Foreskin keratinocyte (primary cell): ENCODE measurements at places on chromosomes 4 and X. TPM values are rescaled to one million over a fixed set of nuclear protein-coding genes. Genes with fewer than 3 reads are reported as not detected.

Gene SLC9B2
- total RNA-seq = 15.9 and 16.8 TPM in 2 replicates

DNA sequence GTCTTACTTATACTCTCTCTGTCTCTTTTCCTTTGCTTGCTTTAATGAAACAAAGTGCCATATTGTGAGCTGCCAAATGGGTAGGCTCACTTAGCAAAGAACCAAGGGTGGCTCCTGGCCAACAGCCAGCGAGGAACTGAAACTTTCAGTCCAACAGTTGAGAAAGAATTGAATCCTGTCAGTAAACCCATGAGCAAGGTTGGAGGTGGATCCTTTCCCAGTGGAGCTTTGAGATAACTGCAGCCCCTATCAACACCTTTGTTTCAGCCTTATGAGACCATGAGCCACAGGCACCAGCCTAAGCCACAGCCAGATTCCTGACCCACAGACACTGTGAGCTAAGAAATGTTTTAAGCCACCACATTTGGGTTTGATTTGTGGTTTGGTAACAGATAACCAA lies 362.2 kb downstream of the PDGFC start:
- DNase-seq = no peak

DNA sequence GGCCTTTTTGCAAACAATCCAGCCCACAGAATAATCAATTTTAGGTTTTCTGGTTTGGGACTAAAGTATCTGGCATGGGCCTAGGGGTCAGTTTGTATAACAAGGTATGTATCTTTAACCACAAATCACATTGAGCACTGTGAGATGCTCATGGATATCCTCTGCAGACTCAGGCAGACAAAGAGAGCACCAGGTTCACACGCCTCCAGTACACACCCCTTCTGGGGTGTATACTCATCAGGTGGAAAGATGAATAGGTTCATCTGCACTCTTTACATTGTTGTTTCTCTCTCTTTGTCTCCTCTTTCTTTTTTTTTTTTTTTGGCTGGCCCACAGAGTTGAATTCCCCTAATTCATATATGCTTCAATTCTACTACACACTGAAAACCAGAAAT lies 21.1 kb downstream of the TEC start:
- no peak for DNase-seq

Gene CCKAR
- total RNA-seq = not detected in 2 replicates

- no peak for DNase-seq
Measured at GRCh38 chrX:87621697-87622096, 104.1 kb downstream of the KLHL4 start.

DNA sequence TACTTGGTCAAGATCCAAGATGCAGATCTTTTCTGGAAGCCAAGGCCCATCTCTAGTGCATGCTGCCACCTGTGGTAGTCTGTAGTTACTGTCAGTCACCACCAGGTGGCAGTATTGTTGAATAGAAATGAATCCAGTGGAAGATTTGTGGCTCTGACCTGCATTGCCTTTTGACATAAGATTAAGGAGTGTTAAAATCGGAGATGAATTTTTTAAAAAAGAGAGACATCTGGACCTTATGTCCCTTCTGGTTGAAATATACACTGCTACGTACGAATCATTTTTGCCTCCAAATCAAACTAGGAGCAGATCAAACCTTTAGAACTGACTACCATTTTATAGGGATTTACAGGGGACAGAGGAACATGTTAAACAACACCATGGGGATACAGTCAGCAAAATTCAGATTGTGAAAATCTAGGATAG lies 46.9 kb upstream of the RHOH start:
- DNase-seq = peak; percentile 40

DNA sequence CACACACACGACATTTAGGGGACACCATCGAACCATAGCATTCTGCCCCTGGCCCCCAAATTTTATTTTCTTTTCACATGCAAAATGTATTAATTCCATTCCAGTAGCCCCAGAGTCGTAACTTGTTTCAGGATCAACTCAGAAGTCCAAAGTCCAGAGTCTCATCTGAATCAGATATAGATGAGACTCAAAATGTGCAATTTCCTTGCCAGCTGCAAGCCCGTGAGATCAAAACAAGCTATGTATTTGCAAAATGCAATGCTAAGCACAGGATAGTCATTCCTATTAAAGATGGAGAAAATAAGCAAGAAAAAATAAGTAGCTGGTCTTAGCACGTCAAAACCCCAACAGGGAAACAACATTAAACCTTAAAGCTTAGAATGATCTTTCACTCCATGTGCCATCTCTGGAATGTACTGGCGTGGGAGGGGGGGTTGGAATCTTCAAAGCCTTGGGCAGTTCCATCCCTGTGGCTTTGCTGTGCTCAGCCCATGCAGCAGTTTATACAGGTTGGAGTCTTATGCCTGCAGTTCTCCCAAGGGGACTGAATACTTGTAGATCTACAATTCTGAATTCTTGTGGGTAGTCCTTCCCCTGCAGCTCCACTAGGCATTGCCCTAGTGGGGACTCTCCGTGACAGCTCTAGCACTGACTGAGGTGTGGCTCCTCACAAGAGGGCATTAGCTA lies 47.7 kb upstream of the SYTL5 start:
- DNase-seq = peak; percentile 7

DNA sequence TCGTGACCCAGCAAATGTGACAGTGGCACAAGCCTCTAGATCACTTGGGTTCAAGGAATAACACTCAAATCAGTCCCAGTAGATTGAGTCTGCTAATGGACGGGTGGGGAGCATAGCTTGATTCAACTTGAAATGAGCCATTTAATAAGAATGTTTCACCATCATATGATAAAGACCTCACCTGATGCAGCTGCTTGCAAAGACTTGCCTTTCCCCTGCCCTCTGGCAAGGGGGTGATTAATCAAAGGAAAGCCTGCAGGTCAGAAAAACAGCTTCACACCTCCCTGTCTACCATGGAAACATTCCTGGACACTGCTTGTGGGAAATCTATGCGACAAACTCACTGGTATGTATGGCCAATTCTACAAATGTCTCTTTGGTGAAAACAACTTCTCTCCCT lies 54.5 kb downstream of the CD99L2 start:
- DNase-seq = peak; percentile 89

DNA sequence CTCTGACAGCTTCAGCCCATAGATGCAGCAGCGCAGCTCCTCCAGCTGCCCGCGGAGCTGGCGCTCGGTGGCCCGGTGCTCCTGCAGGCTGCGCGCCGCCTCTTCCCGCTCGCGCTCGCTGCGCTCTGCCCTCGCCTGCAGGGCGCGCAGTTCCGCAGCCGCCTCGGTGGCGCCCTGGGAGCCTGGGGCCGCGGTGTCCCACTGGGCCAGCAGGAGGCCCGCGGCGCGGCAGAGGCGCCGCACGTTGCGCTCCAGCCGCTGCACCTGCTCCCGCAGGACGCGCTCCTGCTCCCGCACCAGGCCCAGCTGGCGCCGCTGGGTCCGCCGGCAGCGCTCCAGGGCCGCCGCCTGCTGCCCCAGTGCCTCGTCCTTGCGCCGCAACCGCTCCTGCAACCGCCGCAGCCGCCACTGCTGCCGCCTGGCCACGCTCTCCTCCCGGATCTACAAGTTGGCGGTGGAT lies 10.1 kb downstream of the C4orf50 start:
- DNase-seq = no peak

GRCh38 chr4:186190581-186191199 lies 677 bp upstream of the CYP4V2 start:
- DNase-seq = peak; percentile 34

- DNase-seq = no peak
Measured at GRCh38 chr4:5079581-5079980, 28.3 kb downstream of the STK32B start.

DNA sequence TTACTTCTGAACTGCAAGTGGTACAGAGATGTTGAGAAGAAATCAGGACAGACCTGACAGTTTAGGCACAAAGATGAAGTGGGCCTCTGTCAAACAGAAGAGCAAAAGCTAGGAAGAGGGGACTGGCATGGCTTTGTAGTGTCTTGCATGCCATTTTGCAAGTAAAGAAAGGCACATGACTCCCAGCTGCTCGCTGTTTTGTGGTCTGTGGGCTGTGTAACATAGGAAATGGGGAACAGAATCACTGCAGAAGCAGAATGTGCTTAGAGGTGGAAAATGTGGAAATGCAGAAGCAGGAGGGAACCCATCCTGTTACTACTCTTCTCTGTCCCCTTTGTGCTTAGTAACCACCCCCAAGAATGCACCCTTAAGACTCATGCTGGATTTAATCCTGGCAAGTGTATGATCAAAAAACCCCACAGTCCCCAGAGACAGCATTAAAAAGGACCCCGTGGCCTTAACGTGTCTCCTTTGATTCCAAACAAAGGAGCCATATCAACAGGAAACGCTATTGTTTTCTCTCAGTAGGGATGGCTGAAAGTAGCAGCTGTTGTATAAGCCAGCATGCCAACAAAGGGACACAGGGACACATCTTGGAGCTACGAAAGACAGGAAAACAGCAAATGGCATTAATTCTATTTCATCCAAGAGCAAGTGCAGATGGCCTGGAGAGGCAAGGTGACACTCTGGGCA lies 177.6 kb upstream of the GLRA2 start:
- DNase-seq = no peak

GRCh38 chrX:19902110-19902509 lies 14.7 kb upstream of the SH3KBP1 start:
- DNase-seq = no peak

- no peak for DNase-seq
Measured at GRCh38 chr4:126265888-126266287, 951.1 kb downstream of the FAT4 start.

DNA sequence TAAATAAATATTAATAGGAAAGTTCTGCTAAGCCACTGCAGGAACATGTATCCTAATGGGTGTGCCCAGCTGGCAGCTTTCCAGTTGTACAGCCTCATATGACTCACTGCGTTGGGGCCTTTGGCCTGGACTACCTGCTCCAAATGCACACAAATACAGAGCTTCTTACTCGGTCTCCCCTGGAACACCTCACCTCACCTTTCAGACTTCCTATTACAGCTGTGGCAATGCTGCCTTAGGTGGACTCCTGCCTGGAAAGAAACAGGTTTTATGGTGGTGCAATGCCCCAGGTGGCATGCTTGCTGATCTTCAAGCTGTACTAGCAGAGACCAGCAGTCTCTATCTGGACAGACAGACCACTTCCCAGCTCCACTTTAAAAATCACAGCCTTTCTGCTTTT lies 85.7 kb upstream of the EXOC1L start:
- peak; percentile 80 for DNase-seq

Gene AKAP17A
- 22.5 and 23.5 TPM in 2 replicates for total RNA-seq

Gene SPANXB1
- not detected in 2 replicates for total RNA-seq

DNA sequence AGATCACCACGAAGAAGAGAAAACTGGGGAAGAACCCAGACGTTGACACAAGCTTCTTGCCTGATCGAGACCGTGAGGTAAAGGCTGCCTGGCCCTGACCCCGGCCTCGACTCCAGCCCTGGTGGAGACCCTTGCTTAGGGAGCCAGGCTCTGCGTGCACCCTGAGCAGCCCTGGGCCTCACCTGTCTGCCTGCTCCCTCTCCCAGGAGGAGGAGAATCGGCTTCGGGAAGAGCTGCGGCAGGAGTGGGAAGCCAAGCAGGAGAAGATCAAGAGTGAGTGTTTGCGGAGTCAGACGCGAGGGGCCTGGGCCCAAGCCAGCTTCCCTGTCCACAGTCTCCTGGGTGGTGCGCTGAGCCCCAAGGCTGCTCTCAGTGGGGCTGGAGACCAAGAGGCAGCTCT lies 4.5 kb downstream of the FAM50A start:
- DNase-seq = no peak

Gene CXCL10
- total RNA-seq = 0.28 and 0.44 TPM in 2 replicates

DNA sequence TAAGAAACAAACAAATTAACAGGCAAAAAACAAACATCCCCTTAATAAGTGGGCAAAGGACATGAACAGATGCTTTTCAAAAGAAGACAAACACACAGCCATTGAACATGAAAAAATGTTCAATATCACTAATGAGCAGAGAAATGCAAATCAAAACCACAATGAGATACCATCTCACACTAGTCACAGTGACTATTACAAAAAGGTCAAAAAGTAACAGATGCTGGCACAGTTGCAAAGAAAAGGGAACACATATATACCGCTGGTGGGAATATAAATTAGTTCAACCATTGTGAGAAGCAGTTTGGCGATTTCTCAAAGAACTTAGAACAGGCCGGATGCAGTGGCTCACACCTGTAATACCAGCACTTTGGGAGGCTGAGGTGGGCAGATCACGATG lies 146.1 kb upstream of the NEIL3 start:
- DNase-seq = no peak

GRCh38 chr4:109128589-109128988 lies 173.9 kb downstream of the COL25A1 start:
- no peak for DNase-seq

DNA sequence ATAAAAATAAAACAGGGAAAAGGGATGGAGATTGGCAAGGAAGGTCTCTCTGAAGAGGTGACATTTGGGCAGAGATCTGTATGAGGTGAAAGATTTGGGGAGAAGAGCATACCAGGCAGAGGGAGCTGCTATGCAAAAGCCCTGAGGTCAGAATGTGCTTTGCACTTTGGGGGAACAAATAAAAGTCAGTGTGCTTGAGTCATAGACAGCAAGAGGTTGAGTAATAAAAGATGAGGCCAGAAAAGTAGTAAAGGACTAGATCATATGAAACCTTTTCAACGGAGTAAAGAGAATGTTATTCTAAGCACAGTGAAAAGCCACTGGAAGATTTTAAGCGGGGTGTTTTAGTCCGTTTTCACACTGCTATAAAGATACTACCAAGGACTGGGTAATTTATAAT lies 76.5 kb upstream of the TEX13A start:
- DNase-seq = no peak

Gene GAGE12E
- not detected in 2 replicates for total RNA-seq

Gene NEXMIF
- not detected in 2 replicates for total RNA-seq

GRCh38 chr4:123556526-123556925 lies 159.9 kb downstream of the SPRY1 start:
- DNase-seq = no peak

- no peak for DNase-seq
Measured at GRCh38 chrX:22970861-22971260, 28.9 kb upstream of the DDX53 start.

Gene DMRTC1B
- not detected in 2 replicates for total RNA-seq

DNA sequence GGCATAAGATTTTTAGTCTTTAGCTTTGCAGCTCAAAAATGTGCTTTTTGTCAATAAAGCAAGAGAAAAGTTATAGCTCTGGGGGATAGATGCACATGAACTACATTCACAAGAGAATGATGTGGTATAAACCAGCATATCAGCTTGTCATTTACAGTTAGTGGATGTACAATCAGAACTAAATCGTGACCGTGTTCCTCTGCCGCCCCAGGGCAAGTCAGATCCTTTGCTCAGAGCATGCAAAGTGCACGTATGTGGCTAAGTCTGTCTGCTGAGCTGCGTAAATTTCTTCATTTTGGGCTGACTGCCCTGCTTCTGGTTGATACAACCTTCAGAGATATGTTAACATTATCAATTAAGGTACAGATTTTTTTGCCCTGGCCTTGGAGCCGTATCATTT lies 9.3 kb downstream of the PGM2 start:
- DNase-seq = no peak

Gene ANOS1
- total RNA-seq = 3.0 and 4.3 TPM in 2 replicates

DNA sequence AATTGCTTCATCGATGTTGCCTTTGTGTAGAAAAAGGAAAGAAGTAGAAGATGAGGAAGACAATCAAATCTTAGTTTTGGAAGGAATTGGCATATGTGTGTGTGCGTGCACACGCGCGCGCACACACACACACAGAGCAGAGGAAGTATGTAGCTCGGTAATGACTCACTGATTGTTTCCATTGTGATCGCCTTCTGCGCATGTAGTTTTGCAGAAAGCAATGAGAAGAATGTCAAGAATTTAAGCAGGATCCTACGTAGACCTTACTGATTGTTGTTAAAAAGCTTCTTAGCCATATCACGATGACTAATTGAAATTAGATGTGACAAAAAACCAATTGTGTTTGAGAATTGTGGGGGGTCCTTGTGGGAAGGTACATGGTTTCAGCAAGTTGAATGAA lies 12.8 kb upstream of the LIMCH1 start:
- peak; percentile 94 for DNase-seq

Gene DAPP1
- 54.2 and 60.6 TPM in 2 replicates for total RNA-seq

Gene PABPC5
- total RNA-seq = not detected in 2 replicates

GRCh38 chr4:153527690-153528089 lies 61.5 kb downstream of the TMEM131L start:
- no peak for DNase-seq
